Suprapubic skin (tissue), 4 donors: ENCODE measurements at places on chromosomes 3 and 15. TPM values are rescaled to one million over a fixed set of nuclear protein-coding genes. Genes with fewer than 3 reads are reported as not detected.

The ATP13A4 gene
- total RNA-seq, result 30.7 TPM

The HESX1 gene
- 0.89 TPM for total RNA-seq

The LEKR1 gene
- total RNA-seq, result 3.4 TPM

The KCNMB3 gene
- 0.53 TPM for total RNA-seq

The STAB1 gene
- 5.3 TPM for total RNA-seq

The ENTPD3 gene
- total RNA-seq, result 7.5 TPM

The ALS2CL gene
- total RNA-seq, result 129 TPM

The LDHAL6B gene
- not detected for total RNA-seq

The FBXL2 gene
- total RNA-seq, result 4.1 TPM
